ENCODE measurements at places on chromosomes 2 and 18.

GRCh38 chr2:237603718-237604362, 13.3 kb upstream of the RAB17 start:
- no peak for DNase-seq

DNA sequence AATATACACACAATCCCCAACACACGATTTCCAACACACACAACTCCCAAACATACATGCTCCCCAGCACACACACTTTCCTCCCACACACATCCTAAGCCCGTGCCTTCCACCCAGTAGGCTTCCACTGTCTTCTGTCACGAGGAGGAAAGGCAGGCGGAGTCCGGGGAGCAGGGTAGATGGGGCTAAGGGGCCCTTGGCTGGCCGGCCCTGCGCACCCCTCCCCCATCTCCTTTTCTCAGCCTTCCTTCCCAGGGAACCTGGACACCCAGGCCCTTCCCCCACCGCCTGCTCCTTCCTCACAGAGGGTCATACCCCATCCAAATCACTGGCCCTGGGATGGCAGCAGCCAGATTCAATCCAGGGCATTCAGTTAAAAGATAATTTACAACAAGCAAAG, 3.4 kb upstream of the PDCD1 start:
- no peak for DNase-seq

GRCh38 chr2:38127277-38127676, 51.3 kb upstream of the CYP1B1 start:
- no peak for DNase-seq

GRCh38 chr2:202184557-202184956, 53.8 kb downstream of the SUMO1 start:
- no peak for DNase-seq

GRCh38 chr18:54957296-54957832, 1.9 kb downstream of the CCDC68 start:
- no peak for DNase-seq

- DNase-seq = no peak
Observed at GRCh38 chr2:62410015-62410453, 96.0 kb downstream of the TMEM17 start.

DNA sequence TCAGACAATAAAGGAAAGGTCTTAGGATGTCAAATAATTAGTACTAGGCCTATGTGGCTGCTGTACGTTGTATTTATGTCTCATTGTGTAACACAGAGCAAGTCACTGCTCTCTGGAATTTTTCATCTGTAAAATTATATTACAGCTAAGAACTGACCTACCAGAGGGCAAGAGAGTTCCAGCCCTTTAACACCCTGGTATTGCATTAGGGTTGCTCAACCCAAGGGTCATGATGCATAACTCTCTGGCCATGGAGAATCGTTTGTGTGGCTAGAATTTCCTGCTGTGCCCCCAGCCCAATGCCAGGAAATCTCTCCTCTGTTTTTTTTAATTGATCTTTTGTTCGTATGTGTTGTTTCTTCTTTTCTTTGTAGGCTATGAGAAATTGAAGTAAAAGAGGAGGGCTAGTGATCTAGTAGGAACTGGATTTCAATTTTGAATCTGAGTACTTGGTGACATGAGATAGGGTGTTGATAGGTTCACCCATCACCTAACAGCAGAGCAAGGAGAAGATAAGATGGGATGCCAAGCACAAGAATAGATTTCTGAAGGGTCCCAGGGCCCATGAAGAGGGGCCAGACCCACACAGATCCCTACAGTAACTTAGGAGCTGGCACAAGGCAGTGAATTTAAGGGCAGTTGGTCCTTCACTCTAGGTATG, 571.2 kb upstream of the TNP1 start:
- DNase-seq = peak; percentile 44

- DNase-seq = no peak
Observed at GRCh38 chr2:65153515-65153914, 23.6 kb upstream of the RAB1A start.

DNA sequence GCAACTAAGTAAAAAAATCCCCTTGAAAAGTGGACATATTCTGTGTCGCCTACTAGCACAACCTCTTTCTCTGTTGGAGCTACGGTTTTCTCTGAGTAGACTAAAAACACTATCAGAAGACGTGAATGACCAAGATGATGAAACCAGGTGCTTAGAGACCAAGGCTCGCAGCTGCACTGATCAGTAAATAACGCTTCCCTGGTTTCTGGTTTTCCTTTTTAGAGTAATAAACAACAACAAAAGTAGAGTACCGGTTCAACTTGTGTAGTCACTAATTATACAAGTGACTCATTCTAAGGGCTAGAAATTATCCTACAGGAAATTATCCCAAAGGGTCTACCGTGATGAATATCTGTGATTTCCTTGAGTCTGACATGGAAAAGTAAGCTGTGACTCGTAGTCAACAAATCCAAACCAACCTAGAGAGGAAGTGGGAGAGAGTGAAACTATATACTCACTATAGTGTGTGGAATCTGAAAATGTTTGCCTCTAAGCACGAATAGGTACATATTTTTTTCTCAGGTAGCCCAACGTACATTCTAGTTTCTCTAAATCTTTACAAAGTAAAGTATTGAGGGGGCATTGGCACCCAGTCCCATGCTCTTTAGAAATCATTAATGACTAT, 17.8 kb downstream of the RASGRP3 start:
- no peak for DNase-seq

DNA sequence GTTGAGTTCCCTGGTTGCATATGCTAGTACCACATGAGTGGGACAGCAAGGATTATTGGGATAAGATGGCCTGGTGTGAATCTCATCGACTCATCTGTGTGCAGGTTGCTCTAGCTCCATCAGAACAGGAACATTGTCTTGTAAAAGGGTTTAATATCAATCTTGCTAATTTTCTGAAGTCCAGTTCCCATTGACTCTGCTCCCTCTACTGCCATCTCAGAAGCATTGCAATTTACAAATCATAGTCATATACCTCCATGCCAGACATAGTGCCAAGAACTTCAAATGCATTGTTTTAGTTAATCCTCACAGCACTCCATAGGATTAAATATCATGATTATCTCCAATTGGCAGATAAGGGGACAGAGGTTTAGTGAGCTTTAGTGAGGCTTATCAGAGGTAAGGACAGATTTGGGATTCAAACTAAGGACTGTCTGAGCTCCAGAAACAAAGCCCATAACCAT, 4.8 kb upstream of the STAT4 start:
- no peak for DNase-seq

DNA sequence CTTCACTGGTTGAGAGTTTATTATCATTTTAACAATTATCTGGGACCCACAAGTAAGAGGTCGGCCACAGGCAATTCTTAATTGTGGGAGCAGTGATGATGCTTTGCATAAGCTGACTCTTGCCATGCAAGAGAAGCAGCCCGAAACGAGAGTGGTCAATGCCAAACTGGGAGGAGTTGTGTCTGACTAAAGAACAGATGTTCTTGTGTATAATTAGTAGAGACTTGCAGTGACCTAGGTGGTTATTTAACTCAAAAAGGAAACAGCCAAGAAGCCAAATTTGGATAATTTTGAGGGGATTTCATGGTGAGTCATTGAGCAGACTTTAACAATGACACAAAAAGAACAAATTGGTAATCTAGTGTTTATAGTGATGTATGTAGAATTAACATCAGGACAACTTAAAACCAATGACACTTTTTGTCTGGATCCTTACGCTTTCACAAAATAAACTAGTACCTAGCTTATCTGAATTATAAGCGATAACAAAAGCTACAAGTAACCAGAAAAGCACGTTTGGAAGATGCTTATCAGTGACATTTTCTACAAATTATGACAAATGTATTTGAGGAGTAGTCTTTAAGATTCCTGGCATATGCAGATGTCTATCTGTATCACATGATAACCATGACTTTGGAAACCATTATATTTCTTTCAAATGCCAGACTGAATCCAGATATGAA, 184.7 kb upstream of the DLGAP1 start:
- DNase-seq = no peak

- DNase-seq = no peak
Observed at GRCh38 chr2:216596980-216597509, 36.2 kb upstream of the IGFBP2 start.

GRCh38 chr2:197805715-197806633, 1.6 kb downstream of the PLCL1 start:
- no peak for DNase-seq

DNA sequence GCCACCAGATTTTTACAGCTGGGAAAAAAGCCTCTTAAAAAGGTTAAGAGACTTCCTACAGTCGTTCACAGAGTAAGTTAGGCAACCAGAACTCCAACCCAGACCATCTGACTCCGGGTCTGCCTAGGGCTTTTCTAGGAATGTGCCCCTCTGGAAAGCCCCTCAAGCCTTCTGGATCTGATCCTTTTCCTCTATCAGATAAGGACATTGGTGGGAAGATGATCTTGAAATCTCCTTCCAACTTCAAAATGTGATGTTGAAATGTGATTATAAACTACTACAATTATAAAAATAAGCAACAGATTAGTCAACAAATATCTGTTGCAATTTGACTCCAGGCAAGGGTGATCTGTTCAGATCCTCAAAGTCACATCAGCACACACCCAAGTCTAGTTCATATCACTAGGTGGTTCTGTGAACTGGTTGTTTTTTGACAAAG, 270.4 kb downstream of the ARHGAP15 start:
- no peak for DNase-seq

DNA sequence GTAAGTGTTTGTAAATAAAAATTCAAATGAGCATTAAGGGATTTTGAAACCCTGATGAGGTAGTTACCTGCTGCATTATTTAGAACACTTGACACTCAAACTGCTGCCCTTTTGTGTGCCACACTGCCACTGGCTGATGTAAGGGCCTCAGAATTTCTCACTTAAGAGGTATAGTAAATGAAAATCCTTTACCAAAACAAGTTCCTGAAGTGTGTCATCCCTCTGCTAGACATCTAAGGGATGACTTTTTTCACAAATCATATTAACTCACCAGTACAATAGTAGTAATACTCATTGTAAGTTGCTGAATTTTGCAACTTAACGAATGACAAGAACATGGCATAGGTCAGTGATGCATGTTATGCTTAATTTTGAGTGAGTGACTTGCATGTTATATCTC, 274.9 kb upstream of the UBE2E3 start:
- no peak for DNase-seq

DNA sequence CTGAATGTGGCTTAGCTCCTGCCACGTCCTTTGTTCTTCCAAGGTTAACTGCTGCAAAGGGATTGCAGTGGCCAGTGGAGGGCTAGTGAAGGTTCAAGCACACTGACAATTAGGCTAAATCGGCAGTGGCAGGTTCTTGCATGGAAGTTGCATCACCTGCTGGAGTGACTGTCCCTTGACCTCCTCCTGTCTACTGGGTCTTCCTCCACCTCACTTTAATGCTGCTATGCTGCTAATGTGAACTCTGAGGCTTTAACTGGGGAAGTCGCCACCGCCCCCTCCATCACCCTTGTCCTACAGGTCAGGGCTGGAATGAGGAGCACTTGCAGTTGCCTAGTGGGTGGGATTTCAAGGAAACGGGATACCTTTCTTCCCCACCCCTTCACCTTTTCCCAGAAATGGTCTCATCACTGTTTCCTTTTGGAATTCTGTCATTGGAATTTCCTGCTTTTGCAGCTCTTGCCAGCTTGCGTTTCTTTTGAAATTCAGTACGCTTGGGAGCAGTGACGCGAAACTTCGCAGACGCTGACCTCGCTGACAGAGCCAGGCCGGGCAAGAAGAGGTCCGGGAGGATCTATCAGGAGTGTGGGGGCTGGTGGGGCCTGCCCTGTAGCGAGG, 150.3 kb downstream of the SH3RF3 start:
- DNase-seq = no peak

DNA sequence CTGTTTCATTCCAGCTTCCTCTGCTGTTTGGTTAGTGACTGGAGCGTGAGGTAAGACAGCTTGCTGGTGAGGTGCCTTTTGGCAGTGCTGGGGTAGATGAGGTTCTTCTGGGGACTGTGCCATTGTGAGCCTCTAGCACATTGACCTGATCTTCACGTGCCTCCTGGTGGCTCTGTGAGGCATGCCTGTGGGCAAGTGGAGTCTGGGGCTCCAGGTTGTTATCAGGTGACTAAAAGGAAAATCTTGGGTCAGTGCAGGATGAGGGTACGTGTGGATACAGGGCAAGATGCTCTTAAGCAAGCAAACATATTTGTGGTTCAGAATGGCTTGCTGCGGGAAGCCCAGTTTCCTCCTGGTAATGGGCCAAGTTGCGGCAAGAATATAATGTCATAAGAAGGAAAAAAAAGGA, 75.4 kb downstream of the FHOD3 start:
- DNase-seq = peak; percentile 30

GRCh38 chr2:141534666-141535362, 596.0 kb downstream of the LRP1B start:
- DNase-seq = no peak
